Dorsolateral prefrontal cortex (tissue), 122 donors: ENCODE measurements at places on chromosomes 11 and 22. TPM values are rescaled to one million over a fixed set of nuclear protein-coding genes. Genes with fewer than 3 reads are reported as not detected.

DNA sequence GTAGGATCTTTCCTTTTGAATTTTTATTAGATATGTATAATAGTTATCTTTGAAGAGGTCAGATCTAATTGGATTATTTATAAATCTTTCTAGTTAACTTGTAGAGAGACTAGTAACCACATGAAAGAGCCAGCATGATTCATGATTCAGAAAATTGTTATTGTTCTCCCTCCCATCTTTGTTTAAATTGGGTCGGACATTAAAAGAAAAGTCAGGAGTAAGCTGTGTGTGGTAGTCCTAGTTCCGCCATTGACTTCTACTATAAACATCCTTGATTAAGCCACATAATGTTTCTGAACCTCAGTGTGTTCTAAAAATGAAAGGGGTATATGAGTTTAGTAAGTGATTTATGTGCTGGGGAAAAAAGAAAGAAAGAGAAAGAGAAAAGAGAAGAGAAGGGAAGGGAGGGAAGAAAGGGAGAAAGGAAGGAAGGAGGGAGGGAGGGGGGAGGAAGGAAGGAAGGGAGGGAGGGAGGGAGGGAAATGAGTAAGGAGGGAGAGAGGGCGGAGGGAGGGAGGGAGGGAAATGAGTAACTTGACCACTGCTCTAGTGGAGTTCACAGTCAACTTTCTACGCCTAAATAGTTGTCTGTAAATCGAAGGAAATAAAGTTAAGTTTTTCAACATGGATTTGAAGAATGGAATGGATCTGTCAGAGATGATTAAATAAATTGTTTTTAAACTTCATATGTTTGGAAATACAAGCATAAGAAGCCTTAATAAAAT, 32.9 kb downstream of the SIK2 start:
- DNase-seq = no peak

DNA sequence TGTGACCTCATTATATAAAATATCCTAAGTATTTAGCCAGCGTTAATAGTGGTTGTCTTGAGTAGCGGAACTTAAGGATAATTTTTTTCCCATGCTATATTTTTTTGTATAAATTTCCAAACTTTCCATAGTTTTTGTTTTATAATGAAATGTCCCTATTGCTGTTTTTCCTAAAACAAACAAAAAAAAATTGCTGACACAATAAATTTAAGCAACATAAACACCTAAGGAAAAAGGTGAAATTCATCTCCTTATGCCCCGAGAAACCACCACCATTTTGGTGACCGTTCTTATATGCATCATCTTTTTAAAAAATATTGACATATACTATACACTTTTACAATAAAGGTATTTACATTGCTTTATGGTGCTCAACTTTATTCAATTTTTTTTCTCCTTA, 708.8 kb upstream of the ANO5 start:
- DNase-seq = no peak

- no peak for DNase-seq
Measured at GRCh38 chr11:70027451-70027850, 50.7 kb upstream of the ANO1 start.

- DNase-seq = no peak
Measured at GRCh38 chr22:17194213-17194612, 25.0 kb downstream of the ADA2 start.

DNA sequence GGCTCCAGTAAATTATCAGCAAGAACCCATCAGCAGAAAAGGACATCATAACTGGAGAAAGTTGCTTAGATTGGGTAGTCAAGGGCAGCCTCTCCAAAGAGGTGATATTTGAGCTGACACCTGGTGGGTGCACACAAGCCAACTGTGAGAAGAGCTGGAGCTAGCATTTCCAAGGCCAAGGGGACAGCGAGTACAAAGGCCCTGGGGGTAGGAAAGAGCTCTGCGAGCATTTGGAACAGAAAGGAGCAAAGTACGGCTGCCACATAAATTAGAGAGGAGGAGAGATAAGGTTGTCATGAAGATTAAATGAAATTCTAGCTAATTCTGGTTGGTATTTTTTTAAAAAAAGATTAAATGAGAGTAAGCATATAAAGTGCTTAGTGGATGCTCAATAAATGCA, 21.7 kb upstream of the SMCO4 start:
- DNase-seq = no peak

GRCh38 chr11:126492331-126493082, 137.0 kb downstream of the ST3GAL4 start:
- no peak for DNase-seq

- DNase-seq = no peak
Measured at GRCh38 chr11:134414766-134415765, 3.0 kb upstream of the B3GAT1 start.

GRCh38 chr11:904380-904779, 6.2 kb downstream of the CHID1 start:
- no peak for DNase-seq

DNA sequence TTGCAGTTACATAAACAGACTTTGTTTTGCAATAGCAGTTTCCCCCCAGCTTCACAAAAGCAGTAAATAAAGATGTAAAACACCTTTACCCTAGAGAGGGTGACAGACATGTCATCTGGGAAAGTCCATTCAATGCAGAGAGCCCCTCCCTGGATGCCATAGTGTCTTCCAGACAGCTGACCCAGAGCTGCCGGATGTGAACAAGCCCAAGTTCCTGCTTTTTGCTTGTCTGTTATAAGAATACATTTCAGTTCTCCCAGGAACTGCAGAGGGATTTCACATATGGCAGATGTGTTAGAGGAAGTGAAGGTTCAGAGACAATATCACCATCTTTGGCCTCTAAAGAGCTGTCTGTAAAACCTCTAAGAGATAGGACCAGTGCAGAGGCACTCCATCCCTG, 48.9 kb downstream of the RELT start:
- DNase-seq = no peak

GRCh38 chr11:76935042-76935441, 74.3 kb downstream of the ACER3 start:
- DNase-seq = no peak

DNA sequence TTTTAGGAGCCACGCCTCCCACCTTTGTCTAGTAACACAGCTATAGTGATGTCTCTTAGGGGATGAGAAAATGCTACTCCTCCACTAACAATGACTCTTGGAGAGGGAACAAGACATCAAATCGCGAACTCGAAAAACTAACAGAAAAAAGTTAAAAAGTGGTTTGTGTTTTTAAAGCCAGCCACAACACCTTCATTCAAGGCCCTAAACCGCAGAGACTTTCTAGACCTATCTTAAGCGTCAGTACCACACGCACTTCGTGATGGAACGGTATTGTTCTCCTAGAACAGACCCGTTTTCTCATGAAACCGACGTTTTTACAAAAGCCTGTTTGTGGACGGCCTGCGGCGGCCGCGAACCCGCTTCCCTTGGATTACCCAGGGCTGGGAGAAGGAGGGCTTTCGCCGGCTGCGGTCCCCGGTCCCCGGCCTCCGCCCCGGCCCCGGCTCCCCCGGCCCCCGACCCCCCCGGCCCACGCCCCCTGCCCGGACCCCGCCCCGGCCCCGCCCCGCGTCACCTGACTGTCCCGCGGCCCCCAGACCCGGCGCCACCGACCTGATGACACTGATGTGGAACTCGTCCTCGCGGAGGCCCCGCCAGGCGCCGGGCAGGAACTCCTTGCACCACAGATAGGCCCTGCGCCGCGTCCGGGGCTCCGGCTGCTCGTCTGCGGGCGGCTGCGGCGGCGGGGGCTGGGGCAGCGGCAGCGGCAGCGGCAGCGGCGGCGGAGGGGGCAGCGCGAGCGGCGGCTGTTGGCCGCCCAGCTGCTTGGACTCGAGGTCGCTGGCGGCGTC, 718 bp downstream of the CHKA start:
- DNase-seq = peak; percentile 52

GRCh38 chr22:45910928-45911467, 66.0 kb downstream of the WNT7B start:
- no peak for DNase-seq

DNA sequence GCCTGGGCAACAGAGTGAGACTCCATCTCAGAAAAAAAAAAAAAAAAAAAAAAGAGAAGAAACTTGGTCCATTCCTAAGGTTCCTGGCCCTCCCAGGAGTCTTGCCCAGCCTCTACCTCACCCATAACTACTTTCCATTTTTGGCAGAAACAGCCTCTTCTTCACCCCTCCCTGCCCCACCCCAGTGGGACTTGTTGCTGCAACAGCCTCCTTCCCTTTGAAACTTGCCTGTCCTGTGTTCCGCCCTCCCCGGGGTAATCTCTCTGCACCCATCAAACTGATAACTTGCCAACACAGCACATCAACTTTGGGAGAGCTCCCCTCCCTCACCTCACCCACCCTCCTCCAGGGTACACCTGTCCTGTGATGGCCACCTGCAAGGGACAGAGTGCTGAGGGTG, 10.0 kb upstream of the FAM83F start:
- DNase-seq = no peak

- no peak for DNase-seq
Measured at GRCh38 chr11:128745311-128746136, 51.7 kb downstream of the FLI1 start.

DNA sequence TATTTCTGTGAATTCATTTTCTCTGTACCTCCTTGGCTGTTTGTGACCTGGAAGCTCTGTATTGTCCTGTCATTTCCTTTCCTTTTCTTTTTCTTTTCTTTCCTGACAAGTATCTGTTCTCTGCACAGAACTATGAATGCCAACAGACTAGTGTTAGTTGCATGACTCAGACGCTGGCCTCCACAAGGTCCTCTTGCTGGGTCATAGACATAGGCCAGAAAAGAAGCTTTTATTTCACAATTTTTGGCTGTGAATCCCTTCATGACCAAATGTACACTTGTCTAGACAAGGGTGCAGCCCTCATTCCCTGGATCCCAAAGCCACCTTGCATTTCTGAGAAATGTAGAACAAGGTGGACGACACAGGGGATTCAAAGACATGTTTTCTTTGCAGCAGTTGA, 104.1 kb upstream of the MTNR1B start:
- no peak for DNase-seq

GRCh38 chr11:313787-314553, at the start of gene IFITM1:
IFITM1 (plus strand) TSS chr11:314040; CDS start chr11:314171, 131 bp downstream.
- no peak for DNase-seq

DNA sequence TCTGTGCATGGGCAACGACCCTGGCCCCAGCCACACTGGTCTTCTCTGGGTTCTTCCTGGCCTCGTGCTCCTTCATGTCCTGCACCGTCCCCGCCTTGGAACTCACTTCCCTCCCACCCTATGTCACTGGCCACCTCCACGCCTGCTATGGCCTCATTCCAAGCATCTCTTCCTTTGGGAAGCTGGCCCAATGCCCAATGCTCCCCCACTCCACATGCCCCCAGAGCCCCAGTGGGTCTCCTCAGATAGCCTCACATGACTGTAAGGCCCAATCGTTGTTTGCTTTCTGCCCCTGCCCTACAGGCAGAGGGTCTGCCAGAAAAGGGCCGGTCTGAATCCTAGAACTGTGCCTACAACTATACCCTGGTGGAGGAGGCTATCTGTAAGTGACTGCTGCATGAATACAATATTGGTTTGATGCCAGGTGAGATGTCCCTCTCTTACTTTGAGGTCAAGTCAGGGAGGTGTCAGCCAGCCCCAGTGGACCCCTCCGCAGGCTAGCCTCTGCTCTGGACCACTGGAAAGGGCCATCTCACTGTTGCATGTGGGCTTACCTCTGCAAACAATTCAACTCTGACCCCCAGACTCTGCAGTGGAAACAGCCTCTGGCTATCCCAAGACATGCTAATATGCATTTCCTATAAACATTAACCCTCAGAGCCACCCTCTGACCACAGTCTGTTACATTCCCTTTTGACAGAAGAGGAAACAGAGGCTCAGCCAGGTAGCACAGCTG, 2.1 kb upstream of the GNAZ start:
- peak; percentile 2 for DNase-seq

DNA sequence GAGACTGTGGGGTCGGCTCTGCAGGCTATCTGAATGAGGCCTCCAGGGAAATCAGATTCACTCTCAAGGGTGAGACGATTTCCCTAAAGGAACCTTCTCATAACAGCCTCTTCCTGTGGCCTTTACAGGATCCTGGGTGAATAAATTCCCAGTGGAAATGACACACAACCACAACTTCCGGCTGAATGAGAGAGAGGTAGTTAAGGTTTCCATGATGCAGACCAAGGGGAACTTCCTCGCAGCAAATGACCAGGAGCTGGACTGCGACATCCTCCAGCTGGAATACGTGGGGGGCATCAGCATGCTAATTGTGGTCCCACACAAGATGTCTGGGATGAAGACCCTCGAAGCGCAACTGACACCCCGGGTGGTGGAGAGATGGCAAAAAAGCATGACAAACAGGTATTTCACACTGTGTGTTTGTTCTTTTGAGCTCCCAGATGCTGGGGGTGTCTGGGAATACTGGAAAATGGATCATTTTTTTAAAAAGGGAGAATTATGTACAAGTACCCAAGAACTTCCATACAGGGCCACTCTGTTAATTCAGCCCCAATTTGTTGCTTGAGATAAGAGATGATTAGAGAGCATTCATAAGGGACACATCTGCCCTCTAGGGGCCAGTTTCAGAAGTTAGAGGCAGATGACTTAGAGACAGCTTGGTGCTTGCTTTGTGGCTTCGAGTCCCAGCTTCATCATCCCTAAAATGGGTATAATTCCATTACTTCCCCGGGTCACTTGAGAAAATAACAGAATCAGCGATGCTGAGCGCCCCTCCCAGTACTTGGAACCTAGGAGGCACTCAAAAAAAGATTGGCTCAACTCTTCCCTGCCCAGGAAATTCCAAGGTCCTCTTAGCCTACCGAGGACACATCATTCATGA, 10.2 kb downstream of the SERPIND1 start:
- DNase-seq = no peak

- no peak for DNase-seq
Measured at GRCh38 chr11:105158436-105158835, 18.9 kb upstream of the CARD18 start.

- no peak for DNase-seq
Measured at GRCh38 chr11:61569701-61570100, 11.2 kb downstream of the SYT7 start.

DNA sequence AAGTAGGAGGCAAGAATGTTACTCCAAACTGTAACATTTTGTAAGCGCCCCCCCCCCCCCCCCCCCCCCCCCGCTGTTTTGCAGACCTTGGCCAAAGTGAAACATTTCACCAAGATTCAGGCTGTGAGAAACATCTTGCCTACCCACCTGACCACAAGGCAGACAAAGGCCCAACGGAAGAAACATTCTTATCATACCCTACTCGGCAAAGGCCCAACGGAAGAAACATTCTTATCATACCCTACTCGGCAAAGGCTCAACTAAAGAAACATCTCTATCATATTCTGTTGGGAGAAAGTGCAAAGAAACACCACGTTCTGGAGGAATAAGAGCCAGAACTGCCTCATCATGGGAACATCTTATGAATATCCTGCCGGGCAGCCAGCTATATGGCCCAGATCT, 117.1 kb downstream of the JRKL start:
- no peak for DNase-seq

GRCh38 chr22:32649515-32650200, 151.8 kb upstream of the TIMP3 start:
- DNase-seq = no peak

The C22orf42 gene
- total RNA-seq = not detected

The HBG1 gene
- not detected for total RNA-seq

The DERL3 gene
- total RNA-seq = 1.1 TPM

The ADM2 gene
- total RNA-seq = not detected

The NOL12 gene
- 27.3 TPM for total RNA-seq
